ENCODE measurements at places on chromosomes 12 and 14.
A peak's percentile ranks its signal among the peaks of the same experiment; 100 is the strongest.

GRCh38 chr12:20128928-20129327 is 239.4 kb upstream of the PDE3A start:
- DNase-seq, result no peak

DNA sequence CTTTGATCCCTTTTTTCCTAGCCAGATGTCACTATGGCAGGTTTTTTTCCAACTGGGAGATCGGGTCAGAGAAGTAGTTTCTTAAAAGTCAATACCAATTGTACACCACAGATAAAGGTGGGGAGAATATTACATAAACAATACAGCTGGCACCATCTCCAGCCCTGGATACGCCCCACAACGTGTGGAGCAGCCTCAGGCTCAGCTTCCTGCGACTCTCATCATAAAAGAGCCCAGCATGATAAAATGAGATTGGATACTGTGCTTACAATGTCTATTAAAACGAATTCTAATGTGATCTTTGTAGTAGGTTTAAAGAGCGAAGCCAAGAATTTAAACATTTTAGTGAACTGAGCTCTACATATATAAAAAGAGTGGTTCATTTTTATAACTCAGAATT is 21.5 kb downstream of the EFCAB11 start:
- DNase-seq, result no peak

GRCh38 chr12:12538535-12538934 is 24.1 kb downstream of the DUSP16 start:
- DNase-seq, result no peak

- no peak for DNase-seq
These were observed 3.2 kb upstream of the CLEC4A start for GRCh38 chr12:8120072-8120713.

DNA sequence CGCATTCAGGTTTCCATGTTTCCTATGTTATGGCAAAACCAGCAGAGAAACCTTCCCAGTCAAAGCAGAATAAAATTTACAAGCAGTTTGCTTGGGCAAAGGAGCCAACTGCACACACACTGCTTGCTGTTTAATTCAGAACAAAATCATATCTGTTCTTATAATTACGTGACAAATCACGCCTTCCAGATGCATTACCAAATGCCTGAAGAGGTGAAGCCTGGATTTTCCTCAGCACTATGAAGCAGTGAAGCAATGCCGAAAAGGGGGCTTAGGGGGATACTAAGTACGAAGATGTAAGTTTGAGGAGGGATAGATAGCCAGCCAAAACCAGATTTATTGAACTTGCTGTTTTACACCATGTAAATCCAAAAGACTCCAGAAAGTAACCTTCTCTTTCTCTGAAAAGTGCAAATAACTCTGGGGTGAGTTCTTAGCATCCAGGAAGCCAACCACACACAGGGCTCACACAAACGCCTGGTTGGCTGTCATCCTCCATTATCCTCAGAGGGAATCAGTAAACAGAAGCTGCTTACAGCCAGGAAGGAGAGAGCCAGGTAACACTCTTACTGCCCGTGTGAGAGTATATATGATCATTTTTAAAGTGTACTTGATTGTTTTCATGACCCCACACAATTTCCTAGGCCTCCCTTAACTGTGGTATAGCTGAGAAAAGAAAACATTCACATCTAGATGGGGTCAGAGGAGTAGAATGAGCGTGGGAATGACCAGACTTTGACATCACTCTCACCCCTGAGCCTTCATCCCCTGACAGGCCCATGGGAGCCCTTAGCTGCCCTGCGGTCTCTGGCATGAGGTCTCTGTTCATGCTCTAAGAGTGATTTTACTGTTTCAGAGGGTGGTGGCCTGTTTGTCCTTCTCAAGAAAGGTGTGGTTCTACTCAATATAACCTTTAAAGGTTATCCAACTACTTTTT is 442.5 kb downstream of the EGLN3 start:
- no peak for DNase-seq

GRCh38 chr12:94386422-94386821 is 73.2 kb downstream of the CEP83 start:
- no peak for DNase-seq

GRCh38 chr12:52190860-52191729 is 719 bp downstream of the KRT80 start:
- no peak for DNase-seq

GRCh38 chr14:97544571-97544970 is 747.4 kb downstream of the VRK1 start:
- no peak for DNase-seq

DNA sequence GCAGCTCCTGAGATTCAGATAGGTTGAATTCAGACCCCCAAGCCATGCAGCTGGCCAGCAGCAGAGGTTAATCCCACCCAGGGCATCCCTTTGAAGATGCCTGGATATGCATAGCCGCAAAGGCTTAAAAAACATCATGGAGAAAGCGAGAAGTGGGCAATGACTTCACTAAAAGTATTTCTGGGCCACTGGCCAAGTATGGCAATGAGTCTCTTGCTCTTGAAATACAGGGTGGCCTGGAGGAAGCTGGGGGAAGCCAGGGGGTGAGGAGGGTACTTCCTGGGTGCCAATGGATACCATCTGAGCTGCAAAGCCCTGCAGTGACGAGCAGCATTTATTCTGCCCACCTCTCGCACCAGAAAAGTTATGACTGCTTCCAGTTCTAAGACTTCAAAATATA is 539.3 kb upstream of the TBX3 start:
- DNase-seq, result no peak

DNA sequence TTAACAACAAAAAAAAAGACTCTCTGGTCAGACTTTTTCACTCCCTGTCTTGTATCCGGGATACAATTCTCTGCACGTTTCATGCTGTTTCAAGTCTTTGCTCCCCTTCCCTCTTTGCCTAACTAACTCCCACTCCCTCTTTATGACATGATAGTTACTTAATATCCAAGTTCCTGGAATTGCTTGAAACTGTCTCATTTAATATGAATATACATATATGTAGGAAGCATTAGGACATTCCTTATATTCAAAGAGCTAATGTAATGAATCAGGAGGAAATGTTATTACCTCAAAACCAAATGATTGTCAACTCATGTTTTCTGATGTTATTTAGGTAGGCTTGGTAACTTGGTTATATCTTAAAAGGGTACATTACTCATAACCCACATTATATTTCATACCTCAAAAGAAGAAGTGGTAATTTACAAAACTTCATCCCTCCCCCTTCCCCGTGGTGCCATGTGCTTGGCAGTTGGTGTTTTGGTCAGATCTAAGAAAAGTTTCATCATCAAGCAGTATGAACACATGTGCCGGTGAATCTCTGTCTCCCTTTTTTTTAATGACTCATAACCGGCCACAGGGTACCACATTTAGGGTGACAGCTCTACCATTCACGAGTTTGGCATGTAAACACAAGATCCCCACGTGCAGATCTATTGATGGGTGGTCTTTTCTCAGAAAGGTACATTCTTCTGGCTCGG is 56.5 kb downstream of the HCAR2 start:
- peak; percentile 19 for DNase-seq

- no peak for DNase-seq
These were observed 31.7 kb upstream of the TSPAN9 start for GRCh38 chr12:3045494-3045893.

DNA sequence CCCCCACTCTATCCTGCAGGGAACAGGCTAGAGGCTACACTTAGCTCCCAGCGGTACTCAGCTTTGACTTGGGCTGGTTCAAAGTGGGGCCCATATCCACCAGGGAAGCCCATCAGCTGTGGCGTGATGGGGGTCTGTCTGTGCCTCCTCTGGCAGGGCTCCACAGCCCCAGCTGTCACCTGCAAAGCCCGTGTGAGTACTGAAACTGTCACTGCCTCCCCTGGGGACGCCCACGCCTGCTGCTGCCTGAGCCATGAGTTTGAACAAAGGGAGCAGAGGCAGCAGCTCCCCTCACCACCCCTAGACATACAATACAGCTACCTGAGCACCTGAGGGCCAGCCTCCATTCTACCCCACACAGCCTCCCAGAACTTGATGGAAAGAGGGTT is 5.0 kb downstream of the REM2 start:
- no peak for DNase-seq

DNA sequence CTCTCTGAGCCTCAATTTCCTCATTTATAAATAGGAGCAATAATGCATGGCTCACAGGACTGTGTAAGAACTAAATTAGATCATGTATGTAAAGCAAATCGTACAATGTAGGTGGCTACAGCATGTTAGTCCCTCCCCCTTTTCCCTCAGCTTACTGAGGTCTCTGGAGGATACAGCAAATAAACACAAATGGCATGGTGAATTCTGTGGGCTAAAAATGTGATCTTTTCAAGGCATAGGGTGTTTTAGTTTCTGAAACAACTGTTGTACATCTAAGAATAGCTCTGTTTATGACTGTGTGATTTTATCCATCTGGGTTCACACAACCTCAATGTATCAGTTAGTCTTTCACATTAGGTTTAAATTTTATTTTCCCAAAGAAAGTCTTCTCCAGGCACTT is 121.2 kb upstream of the PLEKHG7 start:
- no peak for DNase-seq

DNA sequence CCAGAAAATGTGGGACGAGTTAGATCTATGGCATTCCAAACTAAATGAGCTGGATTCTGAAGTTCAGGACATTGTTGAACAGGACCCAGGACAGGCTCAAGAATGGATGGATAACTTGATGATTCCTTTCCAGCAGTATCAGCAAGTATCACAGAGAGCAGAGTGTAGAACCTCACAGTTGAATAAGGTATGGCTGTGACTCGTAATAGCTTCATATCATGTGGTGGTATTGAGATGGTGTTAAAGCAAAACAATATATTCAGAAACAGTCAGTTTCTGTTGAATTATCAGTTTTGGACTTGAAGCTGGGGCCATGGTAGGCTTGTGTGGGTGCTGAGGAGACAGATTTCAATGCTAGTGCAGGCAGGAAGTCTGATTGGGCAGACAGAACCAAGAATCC is 213.7 kb downstream of the ESR2 start:
- no peak for DNase-seq

GRCh38 chr12:6839482-6840201 is 1.1 kb upstream of the GNB3 start:
- DNase-seq, result no peak

DNA sequence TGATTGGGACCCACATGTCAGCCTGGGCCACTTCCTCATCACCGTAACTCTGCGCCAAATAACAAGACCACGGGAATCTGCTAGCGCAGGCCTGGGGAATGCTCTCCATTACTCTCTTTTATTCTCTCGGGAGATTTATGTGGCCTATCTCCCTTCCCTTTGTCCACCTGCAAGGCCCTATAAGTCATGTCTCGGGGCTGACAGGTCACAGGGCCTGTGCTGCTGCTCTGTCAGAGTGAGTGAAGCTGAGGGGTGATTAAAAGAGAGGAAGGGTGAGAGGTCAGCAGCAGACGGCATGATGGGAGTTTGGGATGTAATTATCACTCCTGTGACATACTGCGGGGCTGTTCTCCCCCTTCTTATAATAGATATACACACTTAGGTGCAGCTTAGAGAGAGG is 26.2 kb upstream of the GPATCH2L start:
- DNase-seq, result no peak

GRCh38 chr14:36916668-36917067 is 255.0 kb downstream of the PAX9 start:
- no peak for DNase-seq

GRCh38 chr14:58876608-58877007 is 238.8 kb downstream of the DACT1 start:
- DNase-seq, result no peak

DNA sequence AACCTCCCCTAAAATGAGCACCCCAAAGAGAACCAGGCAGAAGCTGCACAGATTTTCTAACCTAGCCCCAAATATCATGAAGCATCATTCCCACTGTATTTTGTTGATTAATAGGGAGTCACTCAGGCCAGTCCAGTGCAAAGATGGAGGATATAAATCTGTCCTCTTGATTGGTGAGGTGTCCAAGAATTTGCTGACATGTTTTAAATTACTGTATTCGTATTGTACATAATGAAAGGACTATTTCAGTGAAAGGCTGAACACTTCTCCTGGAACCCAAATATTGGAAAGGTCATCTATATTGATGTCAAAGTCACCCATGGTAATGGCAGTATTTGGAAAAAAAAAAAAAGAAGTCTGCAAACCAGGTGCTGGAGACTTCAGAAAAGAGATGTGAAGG is 477.5 kb downstream of the RMST start:
- no peak for DNase-seq

- no peak for DNase-seq
These were observed 1009.9 kb upstream of the USP15 start for GRCh38 chr12:61250303-61250702.

DNA sequence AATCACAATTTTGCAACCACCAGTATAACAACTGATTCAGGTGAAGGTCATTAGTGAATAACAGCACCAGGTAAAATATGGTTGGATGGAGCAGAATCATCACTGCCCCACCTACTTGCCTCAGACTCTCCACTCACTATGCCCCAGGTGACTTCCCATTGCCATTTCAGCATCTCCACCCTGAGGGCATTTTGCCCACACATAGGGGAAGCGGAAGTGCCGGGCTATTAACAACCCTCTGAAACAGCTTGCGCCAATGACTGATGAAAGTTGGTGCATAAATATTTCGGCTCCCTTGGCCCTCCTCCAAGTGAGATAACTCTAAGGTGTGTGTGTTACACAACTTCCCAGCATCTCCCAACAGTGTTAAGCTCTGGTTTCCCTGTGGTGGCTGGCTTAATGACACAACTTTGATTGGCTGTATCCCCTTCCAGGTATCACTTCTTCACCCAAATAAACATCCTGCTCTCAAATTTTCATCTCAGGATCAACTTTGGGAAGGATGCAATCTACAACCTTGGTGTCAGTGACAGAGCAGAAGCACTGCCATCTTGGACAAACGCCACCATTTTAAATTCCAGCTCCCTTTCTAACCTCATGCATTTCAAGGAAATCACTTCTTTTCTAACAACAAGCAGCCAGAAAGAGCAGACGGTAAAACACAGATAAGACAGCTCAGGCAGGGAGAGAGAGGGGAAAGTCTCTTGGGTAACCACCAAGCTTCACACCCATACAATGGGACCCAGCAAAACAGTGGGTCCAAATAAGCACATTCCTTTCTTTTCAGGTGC is 73.6 kb upstream of the PPP2R5C start:
- no peak for DNase-seq

DNA sequence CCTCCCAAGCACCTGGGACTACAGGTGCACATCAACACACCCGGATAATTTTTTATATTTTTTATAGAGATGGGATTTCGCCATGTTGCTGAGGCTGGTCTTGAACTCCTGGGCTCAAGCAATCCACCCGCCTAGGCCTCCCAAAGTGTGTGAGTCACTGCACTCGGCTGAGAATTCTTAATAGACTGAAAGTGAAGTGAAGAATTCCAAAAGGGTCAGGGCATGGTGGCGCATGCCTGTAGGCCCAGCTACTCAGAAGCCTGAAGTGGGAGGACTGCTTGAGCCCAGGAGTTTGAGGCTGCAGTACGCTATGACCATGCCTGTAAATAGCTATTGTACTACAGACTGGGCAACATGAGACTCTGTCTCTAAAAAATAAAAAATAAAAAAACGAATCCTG is 43.7 kb downstream of the TCHP start:
- DNase-seq, result no peak

GRCh38 chr12:16119618-16120415 is 157.7 kb downstream of the SLC15A5 start:
- no peak for DNase-seq

- DNase-seq, result no peak
These were observed 1178.3 kb upstream of the FLRT2 start for GRCh38 chr14:84351646-84352045.

- DNase-seq, result no peak
These were observed 39.7 kb upstream of the EML1 start for GRCh38 chr14:99753225-99754140.

GRCh38 chr14:74501135-74501614 is 7.6 kb downstream of the ISCA2 start:
- DNase-seq, result no peak
